T-helper 22 cell (primary cell): ENCODE measurements at places on chromosomes 5 and 9.

DNA sequence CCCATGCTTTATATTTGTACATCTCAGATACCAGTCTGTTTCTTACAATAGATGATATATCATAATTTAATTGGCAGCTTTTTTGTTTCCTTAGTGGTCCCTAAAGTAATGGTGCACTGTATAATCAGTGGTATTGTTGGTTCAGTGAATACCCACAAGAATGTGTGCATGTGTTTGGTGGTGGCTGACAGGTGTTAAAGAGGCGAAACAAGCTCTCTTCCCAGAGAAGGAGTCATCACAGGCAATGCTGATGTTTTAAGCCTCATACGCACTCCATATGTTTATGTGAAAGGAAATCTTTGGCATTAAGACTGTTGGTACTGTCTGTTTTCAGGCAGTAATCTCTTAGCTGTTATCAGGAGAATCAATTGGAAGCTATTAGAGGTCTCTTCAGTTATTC, 49.2 kb upstream of the KIAA1958 start:
- DNase-seq = no peak

DNA sequence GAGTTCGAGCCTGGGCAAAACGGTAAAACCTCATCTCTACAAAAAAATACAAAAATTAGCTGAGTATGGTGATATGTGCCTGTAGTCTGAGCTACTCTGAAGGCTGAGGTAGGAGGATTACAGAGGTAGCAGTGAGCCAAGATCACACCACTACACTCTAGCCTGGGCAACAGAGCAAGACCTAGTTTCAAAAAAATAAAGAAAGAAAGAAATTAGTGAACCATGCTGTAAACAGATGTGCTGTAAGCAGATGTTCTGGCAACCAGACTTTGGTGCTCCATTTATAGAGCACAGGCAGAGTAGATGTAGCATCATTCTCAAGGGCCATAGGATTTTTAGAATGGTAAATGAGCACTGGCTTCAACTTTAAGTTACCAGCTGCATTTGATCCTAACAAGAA, 115.4 kb downstream of the ST8SIA4 start:
- DNase-seq = no peak

GRCh38 chr5:106737111-106737510, 933.6 kb downstream of the EFNA5 start:
- no peak for DNase-seq

DNA sequence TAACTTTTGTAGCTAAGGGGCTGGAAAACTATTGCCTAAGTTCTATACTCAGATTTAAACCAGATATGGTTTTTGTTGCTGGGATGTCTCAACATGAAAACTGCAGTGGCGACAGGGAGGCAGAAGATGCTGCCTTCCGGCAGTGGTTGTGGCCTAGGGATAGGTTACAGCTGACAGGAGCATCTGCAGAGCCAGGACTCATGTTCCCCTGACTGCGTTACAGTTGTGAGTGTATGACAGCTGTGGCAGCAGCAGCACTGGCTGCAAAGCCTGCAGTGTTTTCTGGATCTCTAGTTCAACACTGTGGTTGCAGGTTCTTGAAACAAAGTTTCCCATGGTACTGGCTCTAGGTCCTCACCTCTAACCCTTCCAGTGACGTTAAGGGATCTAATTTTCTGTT, 498.8 kb upstream of the CDH18 start:
- DNase-seq = no peak
